ENCODE measurements at places on chromosomes 1 and 21.

DNA sequence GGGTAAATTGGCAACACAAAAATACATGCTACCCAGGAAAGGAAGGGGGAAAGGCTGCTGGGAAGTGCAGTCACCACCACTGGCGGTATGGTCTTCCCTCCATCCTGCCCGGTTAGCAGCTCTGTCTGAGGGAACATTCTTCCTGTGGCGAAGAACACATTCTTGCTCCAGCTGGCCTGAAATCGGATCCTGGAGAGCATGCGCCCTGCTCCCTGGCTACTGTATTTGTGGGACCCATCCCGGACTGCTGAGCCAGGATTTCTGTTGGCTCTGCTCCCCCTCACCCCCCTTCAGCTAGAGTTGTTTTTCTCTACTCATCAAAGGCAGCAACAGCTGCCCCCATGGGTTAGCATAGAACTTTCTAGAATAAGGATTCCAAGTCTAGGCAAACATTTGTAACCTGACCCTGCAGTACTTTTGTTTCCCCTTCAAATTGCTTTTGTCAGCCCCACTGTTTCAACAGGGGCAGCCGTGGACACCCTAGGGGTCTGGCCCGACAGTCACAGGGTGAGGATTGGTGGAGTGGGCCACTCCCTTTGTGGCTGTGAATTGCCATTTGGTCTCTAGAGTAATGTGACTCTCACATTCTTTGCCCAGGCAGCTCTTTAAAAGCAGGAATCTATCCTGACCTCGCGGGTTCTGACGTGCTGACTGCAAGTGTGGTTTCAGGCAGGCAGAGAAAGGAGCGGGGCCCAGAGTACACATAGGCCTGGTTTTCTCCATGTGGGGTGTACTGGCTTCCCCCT, 157.7 kb downstream of the TOMM20 start:
- peak; percentile 58 for DNase-seq

DNA sequence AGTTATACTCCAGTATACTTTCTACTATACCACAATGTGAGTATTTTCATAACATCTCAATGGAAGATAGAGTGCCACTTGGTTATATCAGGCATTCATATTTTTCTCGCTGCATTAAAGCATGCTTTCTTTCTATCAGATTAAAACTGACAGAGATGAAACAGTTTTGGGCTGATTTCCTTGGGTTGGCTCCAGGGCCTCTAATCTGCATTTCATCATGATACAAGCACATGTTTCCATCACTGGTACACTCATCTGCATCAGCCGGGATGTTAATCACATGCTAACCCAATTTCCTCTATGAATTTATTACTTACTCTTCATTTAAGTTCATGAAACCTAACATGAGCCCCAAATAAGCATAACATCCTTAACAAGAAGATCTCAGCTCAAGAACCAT, 289.0 kb upstream of the DAB1 start:
- no peak for DNase-seq

GRCh38 chr1:31063631-31064030, 1.9 kb downstream of the PUM1 start:
- peak; percentile 31 for DNase-seq

DNA sequence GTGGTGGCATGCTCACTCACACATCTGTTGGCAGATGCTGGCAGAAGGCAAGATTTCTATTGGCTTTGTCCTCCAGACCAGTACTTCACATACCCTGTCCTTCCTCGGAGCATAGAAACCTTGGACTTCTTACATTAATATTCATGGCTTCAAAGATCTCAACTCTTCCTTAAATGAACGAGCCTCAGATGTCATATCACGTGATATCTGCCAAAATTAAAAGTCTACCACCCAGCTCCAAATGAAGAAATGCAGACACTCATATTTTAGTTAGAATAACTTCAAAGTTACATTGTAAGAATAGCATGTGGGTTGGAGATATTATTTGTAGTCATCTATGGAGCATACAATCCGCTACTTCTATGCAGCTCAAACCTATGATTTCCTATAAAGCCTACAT, 1994.9 kb downstream of the NCAM2 start:
- no peak for DNase-seq

DNA sequence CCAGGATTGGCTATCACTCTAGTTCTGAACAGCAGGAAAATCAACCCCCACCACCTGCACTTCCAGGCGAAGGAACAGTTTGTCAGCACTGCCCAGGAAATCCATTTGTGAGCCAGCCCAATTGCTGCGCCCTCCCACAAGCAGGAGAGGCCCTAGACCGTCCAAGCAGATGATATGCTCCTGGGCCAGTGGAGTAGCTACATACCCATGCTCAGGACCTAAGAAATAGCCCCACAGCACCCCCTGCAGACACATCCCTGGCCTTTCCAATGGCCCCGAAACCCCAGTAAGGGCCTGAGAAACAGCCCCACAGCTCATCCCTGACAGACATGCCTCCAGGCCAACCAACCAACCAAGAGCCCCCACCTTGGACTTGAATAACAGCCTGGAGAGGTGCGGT, 111.5 kb upstream of the ZC3H11B start:
- no peak for DNase-seq

DNA sequence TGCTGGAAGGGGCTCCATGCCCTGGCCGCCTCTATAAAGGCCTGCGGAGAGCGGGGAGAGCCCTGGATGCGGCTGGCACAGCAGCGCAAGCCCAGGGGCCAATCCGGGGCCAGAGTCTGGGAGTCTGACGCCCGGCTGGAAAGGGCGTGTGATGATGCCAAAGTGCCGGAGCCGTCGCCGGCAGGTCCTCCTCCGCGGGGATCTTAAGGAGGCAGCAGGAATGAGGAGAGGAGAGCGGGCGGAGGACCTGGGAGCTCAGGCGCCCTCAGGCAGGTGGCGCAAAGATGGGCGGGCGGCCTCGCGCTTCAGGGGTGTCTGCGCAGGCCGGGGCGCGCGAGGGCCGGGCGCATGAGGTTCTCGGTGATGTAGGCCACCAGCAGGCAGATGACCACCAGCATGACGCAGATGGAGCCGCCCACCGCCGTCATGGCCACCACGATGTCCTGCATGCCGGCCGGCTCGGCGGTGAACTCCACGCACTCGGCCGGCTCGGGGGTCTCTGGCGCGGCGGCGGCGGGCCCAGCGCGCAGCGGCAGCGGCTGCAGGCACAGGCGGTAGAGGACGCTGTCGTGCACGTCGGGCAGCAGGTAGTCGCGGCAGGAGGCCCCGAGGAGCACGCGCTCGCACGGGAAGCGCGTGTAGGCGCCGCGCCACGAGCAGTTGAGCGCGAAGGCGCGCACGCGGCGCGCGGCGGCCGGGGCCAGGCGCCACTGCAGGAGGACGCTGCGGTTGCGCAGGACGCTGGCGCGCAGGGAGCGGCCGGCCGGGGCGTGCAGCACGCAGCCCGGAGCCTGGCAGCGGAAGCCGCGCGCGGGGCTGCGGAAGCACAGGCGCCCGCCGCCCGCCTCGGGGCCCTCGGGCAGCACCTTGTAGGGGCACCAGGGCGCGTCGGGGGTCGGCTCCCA, 653 bp downstream of the FNDC10 start:
- DNase-seq: peak; percentile 65

DNA sequence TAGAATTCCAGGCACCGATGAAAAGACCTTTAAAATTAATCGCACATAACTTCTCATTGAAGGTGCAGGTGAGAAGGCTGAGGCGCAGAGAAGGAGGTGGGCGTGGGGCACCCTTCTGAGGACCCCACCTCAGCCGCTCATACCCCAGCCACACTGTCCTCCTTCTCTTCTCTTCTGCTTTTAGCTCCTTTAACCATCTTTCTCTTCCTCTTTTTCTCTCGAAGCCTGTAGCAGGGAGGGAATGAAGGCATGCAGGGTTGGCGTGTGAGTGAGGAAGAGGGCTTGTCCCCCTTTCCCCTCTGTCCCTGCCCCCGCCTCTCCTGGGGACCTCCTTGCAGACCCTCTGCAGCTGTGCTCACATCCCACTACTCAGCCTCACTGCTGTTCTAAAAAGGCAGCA, 57.8 kb upstream of the CACNA1E start:
- no peak for DNase-seq

DNA sequence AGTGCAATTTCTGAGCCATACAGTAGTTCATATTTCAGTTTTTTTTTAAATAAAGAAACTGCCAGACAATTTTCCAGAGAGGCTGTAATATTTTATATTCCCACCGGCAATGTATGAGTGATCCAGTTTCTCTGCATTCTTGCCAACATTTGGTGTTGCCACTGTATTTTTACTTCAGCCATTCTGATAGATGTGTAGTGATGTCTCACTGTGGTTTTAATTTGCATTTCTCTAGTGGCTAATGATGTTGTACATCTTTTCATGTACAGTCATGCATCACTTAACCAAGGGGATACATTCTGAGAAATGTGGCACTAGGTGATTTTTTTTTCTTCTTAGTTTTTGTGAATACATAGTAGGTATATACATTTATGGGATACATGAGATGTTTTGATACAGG, 99.6 kb downstream of the CENPF start:
- no peak for DNase-seq

DNA sequence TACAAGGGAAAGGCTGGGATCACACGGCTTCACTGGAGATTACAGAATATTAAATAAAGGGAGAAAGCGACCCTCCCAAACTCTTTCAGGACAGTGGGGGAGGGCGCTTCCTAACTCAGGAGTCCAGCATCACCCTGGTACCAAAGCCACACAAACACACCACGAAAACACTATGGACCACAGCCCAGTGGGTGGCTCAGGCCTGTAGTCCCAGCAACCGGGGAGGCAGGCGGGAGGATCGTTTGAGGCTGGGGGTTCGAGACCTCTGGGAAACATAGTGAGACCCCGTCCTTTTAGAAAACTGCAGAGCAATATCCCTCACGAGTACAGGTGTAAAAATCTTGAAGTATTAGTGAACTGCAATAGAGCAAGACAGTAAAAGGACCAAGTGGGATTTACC, 16.0 kb downstream of the TRIM11 start:
- no peak for DNase-seq

- DNase-seq: no peak
Measured at GRCh38 chr1:116791727-116792126, 37.5 kb downstream of the CD2 start.

GRCh38 chr1:12188657-12189327, 22.0 kb downstream of the TNFRSF1B start:
- no peak for DNase-seq

DNA sequence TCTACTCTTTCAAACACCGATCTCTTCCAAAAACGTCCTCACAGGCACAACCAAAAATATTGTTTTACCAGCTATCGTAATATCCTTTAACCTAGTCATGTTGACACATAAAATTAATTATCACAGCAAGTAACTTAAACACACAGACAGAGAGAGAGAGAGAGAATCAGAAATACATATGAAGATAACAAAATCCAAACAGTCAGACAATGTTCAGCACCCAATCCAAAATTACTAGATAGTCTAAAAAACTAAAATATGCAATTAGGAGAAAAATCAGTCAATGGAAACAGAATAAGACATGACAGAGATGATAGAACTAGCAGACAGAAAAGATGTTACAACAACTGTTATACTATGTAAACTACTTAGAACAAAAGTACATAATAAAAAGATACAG, 537.7 kb downstream of the LMO4 start:
- DNase-seq: no peak

DNA sequence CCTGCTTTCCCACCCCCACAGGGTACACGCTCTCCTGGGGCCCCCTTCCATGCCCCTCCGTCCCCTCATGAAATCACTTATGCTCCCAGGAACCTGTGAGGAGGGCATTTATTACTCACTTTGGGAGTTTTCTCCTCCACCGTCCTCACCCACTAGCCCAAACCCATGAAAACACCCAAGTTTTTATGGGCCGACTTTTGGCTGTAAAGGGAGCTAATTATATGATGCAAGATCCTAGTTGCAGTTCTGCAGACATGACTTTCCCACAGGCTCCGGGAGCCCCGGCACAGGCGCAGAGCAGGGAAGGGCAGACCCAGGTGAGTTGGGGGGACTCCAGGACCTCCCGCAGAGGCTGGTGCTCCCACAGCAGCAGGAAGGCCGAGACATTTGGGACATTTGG, 29.7 kb downstream of the EPHA2 start:
- no peak for DNase-seq

DNA sequence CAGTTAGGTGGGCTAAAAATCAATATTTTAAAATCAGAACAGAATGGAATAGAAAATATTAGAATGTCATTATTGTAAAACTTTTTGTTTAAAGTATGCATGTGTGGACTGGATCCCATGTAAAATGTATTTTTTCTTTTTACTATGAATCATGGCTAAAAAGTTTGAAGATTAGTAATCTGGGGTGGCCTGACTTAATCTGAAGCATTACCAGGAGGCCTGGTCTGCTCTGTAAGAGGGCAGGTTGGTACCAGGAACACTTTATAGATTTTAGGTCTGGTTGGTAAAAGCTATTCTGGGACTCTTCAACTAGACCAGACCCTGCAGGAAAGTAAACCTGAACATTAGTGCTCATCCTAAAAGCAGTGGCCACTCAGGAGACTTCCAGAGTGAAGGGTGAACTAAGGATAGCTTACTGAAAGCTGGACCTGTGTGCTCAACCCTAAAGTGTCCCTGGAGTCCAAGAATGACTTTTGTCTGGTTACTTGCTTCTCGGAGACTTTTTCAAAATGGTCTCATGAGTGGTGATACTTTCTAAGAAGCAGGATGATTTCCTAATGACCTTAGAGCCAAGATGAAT, 16.5 kb downstream of the RGL1 start:
- DNase-seq: no peak

DNA sequence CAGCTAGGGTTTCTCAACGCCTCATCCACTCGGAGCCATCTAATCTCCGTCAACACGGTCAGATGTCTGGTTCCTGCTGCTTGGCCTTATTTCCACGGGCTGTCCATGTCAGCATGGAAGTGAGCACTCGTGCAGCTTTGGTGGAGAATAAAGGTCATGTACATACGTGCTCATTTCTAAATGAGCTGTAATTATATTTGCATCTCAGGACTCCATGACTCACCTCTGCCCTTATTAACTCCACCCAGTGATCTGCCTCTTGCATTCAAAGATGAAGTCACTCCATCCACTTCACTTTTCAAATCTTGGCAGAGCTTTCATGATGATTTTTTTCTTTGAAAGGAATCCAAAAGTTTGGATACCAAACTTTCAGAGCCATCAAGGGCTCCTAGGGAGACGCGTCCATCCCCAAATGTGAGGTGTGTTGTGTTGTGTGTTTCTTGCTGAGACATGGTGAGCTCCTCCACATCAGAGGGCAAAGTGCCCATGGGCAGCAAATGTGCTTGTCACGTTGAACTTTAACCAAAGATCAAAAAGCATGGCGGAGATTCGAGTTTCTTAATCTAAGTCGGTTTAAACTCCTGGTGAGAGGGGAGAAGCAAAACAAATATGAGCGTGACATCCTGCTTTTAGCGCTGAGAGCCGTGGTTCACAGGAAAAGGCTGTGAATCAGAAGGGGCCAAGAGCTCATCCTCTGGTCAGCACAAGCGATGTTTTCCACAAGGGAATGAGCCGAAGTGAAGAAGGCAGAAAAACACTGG, 68.6 kb upstream of the ERRFI1 start:
- no peak for DNase-seq

DNA sequence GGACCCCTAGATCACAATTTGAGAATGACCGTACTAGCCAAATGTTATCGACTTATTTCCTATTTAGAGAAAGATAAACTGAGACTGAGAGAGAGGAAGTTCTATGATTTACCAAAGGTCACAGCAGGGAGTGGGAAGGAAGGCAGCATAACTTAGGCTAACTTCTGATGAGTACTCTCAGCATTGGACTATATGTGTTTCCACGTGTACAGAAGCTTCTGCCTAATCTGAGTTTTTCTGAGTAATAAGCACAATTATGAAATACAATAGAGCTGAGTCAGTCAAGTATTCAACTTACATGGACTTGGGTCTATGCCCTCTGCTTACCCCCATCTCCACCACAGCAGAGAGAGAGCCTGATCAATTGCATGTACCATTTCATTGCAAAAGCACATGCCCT, 88.1 kb upstream of the HIVEP3 start:
- DNase-seq: no peak

Data from GM12865 (cell line).